Hindlimb muscle (tissue), 1 donor: ENCODE measurements at places on chromosomes 7 and 10.
A peak's percentile ranks its signal among the peaks of the same experiment; 100 is the strongest.

DNA sequence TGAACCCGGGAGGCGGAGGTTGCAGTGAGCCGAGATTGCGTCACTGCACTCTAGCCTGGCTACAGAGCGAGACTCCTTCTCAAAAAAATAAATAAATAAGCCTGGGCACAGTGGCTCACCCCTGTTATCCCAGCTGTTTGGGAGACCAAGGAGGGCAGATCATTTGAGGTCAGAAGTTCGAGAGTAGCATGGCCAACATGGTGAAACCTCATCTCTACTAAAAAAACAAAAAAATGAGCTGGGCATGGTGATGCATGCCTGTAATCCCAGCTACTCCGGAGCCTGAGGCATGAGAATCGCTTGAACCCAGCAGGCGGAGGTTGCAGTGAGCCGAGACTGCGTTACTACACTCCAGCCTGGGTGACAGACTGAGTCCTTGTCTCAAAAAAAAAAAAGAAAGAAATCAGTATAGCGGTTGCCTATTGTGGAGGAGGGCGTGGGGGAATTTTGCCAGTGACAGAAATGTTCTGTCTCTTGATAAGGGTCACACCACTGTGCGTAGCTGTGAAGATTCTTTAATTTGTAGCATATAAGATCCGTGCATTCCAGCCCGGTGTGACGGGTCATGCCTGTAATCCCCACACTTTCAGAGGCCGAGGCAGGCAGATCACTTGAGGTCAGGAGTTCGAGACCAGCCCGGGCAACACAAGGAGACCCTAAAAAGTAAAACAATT is 17.9 kb upstream of the EIF3B start:
- no peak for DNase-seq

GRCh38 chr10:100524638-100525037 is 5.0 kb upstream of the SEC31B start:
- DNase-seq: no peak

DNA sequence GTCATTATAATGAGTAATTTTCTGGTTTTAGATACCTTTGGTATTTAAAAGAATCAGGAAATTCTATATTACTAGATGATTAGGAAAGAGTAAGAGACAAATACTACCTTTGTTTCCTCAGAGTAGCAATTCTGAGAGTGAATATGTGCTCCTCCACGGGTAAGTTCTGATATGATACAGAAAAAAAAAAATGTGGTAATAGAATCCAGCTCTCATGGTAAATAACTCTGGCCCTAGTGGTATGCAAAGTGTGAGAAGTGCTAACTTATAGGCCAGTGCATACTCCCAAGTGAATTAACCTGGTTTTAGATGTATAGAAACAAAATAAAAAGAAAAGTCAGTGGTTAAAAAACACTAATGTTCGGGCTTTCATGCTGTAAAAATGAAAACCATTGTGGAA is 512.6 kb upstream of the SEMA3D start:
- no peak for DNase-seq

- DNase-seq: no peak
Observed at GRCh38 chr7:11760372-11760771, 71.6 kb downstream of the THSD7A start.

GRCh38 chr7:2498708-2499107 is 20.9 kb upstream of the LFNG start:
- DNase-seq: no peak

- DNase-seq: peak; percentile 21
Observed at GRCh38 chr7:75611557-75612178, 119.5 kb downstream of the SPDYE5 start.

DNA sequence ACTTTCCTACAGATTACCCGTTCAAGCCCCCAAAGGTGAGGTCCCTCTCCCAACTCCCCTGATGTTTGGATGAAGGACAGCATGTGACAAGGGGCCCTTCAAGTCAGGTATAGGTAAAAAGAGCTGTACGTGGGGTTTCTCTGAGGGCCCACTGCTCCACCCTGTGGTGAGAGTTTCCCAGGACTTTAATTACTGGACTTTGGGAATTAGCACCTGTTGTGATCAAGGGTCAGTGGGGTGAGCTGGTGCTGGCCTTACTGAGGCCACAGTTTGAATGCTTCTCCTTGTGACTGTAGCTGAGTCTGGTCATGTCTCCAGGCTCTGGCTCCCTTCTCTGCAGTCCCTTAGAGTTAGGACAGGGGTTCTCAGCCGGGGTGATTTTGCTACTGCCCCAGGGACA is 16.8 kb downstream of the UBE2D4 start:
- DNase-seq: no peak

DNA sequence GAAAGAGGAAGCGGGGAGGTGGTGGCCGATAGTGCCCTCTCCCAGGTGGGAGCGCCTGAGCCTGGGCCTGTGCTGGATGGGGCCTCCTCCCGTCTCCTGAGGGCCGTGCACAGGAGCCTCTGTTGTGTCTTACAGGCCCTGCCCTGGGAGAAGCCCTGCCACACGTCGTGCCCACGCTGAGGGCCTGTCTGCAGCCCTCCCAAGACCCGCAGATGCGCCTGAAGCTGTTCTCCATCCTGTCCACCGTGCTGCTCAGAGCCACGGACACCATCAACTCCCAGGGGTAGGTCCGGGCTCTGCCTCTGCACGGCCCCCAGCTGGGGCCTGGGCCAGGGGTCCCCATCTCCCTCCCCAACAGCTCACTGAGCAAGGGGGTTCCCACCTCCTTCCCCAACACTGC is 43.3 kb upstream of the PRKAR1B start:
- no peak for DNase-seq

DNA sequence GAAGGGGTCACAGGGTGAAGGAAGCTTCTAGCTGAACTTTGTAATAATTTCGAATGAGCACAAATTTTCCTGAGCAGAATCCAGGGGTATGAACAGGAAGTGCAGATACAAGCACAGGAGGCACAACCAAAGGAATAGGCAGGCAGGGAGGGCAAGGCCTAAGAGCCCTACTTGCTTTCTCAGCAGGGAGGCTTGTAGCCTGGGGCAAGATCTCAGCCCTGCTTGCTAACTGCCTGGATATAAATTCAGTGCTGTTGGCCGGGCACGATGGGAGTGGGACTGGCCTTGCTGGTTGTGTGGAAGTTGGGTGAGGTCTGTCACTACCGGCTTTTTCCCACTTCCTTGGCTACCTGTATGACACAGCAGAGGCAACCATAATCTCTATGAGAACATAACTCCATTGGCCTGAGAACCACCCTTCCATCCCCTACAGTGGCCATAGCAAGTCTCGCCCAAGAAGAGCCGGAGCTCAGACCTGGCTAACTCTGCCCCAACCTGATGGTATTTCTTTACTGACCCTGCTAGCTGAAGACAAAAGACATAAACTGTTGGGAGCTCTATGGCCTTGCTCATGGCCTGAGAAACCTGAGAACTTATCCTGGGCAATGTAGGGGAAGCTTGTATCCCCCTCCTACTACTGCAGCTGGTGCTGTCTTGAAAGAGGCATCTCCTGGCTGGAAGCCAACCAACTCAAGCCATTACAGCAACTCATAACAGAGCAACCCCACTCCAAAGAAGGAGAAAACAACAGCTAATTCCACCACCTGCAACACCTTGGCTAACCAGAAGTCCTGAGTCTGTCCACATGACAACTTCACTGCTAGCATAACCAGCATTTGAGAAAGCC is 27.6 kb downstream of the CLDN12 start:
- DNase-seq: no peak

DNA sequence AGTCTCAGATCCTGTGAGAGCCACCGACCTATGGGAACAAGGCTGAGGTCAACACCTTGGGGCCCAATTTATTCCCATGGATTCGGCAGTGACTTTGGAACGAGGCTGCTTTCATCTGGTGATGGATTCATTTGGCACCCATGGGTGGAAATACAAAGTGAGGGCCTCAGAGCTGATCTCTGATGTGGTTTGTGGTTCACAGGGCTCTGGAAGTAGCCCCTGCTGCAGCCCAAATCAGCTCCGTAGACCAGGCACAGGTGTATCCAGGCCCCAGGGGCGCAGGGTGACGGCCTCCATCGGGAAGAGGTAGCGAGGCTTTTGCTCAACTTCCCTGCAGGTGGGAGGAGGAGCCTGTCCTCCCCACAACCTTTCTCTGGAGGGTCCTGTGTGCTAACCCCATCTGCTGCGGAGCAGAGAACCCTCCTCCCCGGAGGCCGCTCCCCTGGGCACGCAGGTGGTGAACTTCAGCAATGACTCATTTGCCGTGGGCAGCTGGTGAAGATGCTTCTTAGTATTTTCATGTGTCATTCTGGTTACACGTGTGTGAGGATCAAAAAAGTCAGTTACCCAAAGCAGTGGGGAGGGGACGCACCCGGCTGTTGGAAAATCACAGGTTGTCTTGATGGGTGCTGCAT is 7.5 kb upstream of the JAKMIP3 start:
- no peak for DNase-seq
